NCI-H526 (cell line): ENCODE measurements at places on chromosomes 6 and 20.

DNA sequence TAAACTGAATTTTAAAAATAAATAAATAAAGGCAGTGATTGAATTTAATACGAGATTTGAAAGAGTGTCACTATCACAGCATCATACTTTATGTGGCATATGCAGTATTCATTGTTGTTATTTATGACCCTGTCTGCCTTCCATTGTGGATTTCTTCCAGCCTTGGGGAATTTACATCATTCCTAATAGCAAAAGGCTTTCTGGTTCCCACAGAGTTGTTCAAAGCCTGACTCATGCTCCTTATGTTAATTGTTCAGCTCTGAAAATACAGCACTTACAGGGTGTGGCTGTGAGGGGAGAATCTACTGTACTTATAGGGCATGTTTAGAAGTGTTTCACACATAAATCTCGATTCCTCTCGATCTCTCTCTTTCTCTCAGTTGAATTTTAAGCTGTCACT, 54.4 kb downstream of the JAG1 start:
- no peak for DNase-seq

DNA sequence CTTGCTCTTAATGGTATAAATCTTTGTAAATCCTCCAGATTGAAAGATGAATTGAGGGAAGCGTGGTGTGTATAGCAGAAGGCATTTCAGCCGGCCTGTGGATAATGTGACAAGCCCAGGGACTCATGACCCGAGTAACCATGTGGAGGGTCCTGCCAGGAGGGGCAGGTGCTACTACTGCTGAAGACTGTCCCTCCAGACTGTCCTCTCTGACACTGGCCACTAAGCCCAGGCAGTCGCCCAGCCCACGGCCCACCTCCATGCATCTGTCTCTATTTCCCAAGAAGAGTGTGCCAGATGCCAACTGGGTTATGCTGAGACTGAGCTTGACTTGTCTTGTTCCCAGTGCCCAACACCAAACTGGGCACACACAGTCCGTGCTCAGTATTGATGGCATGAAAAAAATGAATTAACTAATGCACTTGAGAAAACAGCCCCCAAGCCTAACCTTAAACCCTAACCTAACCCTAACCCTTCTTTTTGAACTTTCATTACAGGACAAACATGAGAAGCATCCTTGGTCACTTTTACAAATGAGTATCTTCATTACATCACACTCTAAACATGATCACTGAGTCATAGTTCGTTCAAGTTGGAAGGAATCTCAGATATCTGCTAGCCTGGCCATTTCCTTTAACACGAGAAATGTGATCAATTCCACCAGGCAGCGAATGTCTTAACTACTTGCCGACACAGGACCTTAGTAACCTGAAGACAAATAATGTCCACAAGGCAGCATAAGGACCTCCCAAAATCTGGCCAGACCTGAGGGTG, 182.2 kb upstream of the RREB1 start:
- DNase-seq: no peak

DNA sequence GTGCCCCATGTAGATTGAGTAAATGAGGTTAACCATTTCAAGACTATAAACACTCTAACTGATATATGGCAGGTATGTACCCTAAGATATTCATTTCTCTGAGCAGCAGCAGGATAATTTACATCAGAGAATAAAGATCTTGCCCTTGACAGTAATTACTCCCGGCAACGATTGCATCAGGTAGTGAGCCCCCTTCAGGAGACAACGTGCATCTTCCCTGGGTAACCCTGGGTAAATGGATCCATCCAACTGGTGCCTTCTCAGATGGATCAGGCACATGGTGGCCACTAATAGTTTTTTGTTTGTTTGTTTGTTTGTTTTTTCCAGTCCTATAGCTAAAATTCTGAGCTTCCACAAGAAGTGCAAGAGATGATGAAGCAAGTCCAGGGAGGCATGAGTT, 469.4 kb upstream of the SLC35B3 start:
- DNase-seq: no peak

GRCh38 chr6:43127877-43128276, 43.2 kb upstream of the SRF start:
- DNase-seq: no peak

- DNase-seq: no peak
Observed at GRCh38 chr6:166949528-166950442, 6.6 kb downstream of the RNASET2 start.
